ENCODE measurements at places on chromosomes 16 and 17.

- peak; percentile 34 for DNase-seq
Observed at GRCh38 chr17:40531051-40531991, 29.9 kb upstream of the TNS4 start.

DNA sequence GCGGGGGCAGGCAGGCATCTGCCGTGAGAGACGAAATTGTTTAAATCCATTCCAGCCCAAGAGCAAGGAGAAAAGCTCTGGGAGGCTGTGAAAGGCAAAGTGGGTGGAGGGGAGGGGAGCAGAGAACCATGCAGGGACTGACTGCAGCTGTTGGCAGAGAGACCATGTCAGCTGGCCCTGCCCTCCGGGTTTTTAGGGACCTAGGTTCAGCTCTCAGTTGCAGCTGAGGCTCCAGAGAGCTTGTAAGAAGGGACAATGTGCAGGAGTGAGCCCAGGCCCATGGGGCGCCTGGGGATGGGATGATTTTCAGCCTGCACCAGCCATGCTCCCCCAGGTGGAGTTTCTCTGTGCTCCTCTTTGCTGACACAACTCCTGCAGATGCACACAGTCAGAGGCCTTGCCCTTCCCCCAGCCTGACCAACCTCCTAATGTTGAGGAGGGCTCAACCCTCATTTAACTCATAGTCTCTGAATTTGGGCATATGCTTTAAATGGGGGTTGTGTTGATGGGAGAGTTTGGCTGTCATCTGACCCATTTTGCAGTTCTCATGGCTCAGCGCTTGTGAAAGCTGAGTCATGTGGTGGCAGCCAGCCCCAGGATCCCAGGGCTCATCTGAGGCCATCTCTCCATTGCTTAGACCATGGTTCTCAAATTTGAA, 70.9 kb downstream of the PLXDC1 start:
- DNase-seq, result no peak

GRCh38 chr16:8614435-8615029, 7.0 kb upstream of the METTL22 start:
- DNase-seq, result no peak

DNA sequence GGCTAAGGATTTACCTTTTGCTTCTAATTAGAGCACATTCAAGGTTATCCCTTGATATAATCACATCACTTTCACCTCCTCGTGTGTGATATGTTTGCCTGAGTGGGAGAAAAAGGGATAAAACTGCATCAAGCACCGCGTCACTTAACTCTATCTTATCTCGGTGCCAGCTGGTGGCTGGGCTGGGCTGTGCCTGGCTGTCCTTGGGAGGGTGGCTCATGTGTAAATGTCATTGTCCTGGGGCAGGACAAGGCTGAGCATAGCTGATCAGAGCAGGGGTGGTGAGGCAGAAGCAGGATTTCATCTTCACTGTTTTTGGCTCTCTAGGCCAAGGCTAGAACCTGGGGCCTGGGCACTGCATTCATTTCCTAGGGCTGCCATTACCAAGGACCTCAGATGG, 105.3 kb downstream of the RAP1GAP2 start:
- no peak for DNase-seq

DNA sequence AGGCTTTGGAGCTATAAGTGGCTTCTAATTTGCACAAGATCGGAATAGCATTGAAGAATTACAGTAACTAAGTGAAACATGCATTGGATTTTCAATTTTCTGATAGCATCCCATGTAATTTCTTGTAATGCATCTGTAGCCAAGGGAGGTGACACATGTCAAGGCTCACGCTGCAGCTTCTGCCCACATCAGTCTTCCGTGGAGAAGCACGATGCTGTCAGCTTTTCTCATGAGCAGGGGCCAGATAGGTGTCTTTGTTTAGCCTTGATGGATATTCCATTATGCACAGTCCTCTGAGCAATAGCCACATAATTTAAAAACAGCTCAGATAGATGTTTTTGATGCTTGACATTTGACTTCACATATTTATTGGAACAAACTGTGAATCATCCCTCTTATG, 1046.9 kb upstream of the EEF2KMT start:
- DNase-seq, result no peak

DNA sequence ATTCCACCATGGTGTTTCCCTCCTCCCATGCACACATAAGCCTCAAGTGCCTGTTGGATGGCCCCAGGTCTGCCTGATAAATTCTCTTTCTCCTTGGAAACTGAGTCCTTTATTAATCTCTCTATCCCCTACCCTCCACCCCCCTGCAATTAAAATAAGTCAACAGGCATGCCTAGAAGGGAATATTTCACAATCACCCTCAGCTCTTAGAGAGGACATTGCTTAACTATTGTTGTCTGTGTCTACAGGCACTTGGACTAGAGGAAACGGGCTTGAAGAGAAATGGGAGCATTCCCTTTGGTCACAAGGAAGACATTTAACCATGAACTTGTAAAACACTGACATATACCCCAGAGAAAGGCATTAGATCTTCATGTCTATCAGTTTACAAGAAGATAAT, 39.5 kb downstream of the RCVRN start:
- DNase-seq, result no peak

DNA sequence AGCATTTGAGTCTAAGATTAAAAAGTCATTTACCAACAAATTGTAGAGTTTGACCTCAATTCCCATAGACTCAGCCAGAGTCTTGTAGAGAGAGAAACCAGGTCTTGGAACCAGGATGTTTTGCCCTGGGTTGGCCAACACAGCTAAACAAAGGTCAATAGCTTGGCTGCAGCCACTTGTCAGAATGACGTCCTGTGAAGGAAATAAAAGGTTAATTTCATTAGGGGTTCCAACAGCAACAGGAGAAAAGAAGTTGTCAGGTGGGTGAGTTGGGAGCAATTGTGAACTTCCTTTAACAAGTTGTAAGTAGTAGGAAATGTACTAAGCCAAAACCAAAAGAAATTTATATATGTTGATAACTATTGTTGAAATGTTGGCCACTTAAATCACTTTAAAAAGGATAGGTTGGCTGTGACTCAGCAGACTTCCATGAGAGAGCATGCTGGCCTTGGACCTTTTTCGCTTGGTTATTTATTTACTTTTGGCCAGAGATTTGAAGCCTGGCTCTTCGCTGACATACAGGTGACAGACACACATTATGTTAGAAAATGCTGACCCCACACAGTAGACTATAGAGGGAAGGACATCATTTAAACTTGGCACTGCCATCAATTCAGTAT, 4.3 kb downstream of the TAT start:
- no peak for DNase-seq

- DNase-seq, result no peak
Observed at GRCh38 chr17:42519546-42520491, 16.2 kb upstream of the NAGLU start.

GRCh38 chr17:20153231-20153630, 144.1 kb downstream of the SPECC1 start:
- DNase-seq, result peak; percentile 28

- no peak for DNase-seq
Observed at GRCh38 chr17:81380666-81381518, 14.4 kb upstream of the BAHCC1 start.

DNA sequence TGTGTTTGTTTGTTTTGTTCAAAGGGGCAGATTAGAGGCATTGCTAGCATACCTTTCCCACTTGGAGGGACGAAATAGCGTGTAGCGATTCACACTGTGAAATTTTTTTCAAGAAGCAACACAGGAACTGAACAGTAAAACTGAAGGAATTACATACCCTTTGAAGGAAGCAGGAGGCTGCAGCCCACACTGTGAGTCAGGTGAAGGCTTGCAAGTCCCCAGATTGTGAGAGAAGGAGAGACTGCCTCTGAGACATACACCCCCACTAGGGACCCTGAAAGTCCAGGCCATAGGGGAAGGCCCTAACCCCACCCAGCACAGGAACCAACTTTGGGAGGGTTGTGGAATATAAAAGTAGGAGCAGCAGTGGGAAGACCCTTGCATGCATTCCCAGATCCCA, 69.6 kb upstream of the HS3ST3A1 start:
- no peak for DNase-seq

DNA sequence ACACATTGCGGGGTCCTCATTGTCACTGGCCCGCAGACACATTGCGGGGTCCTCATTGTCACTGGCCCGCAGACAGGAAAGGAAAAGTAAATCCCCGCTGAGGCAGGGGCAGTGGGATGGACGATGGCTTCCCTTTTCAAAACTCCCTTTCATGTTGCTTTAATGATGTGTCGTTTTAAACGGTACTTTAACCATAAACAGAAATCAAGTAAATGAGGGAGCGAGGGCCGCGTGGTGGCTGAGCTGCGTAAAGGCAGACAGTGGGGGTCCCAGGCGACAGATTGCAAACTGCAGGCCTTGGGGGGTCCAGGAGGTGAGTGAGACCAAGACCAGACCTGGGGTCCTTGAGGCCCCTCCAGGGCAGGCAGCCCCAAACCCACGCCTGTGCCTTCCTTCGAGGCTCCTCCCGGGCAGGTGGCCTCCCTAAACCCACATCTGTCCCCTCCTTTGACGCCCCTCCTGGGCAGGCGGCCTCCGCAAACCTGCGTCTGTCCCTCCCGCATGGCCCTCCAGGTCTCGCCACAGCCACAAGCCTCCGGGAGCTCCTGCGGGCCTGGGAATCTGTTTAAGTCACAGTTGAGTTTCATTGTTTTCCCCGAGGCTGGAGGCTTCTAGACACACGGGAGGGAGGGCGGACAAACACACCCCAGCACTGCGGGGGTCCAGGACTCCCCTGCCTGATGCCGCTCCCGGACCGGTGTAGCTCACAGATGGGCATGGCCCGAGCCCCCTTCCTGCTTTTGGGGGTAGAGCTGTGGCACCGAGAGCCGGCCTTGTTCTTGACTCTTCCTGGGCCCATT, 7.3 kb downstream of the PIEZO1 start:
- no peak for DNase-seq

DNA sequence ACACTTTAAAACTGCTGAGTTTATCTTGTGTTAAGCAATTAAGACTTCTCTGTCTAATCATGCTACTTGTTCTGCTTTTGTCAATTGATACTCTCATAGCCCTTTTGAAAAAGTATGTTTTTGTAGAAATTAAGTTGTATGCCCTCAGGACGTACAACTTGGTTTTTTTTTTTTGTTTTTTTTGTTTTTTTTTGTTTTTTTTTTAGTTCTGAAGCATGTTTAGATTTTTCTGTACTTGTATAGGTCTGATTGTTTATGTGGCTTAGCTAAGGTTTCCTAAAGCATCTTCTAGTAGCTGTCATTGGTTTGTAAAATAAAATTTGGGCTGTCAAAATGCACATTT, 21.4 kb downstream of the HAPSTR1 start:
- DNase-seq, result no peak

DNA sequence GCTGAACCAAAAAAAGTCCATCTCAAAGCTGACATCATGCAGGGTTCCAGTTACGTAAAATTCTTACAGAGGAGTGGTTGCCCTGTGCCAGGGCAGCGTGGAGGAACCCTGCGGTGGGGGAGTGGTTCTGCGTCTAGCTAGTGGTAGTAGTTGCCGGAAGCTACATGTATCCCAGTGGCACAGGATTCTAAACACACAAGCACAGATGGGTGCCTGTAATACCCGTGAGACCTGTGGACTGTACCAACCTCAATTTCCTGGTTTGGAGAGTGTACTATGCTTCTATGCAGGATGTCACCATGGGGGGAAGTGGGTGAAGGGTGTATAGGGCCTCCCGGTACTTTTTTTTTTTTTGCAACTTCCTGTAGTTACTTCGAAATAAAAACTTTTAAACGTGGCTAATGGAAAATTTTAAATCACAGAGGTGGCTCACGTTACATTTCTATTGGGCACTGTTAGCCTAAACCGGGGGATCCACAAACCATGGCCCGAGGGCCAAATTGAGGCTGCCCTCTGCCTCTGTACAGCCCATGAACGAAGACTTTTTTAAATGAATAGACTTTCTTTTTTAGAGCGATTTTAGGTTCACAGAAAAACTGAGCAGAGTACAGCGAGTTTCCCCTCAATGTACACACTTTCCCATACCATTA, 38.5 kb downstream of the TBC1D16 start:
- no peak for DNase-seq

GRCh38 chr17:66301864-66302741, at the start of gene PRKCA:
Gene PRKCA, plus strand, starts transcription at chr17:66302613.
- peak; percentile 83 for DNase-seq

All from MM.1S (cell line).